Fibroblast of skin of right quadriceps (primary cell): ENCODE measurements at places on chromosomes 2 and 18.

DNA sequence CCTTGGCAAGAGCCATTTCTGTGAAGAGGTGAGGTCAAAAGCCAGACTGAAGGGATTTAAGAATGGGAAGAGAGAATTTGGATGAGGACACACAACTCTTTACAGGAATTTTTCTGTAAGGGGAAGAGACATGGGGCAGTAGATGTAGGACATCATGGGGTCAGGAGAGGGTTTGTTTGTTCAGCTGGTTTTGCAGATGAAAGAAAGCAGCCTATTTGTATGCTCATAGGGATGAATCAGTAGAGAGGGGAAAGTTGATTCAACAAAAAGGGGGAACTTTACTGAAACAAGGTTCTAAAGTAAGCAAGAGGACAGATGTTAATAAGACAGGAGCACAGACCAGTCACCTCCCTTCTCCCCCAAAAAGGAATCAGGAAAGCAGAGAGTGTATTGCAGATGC is 11.2 kb downstream of the SCG2 start:
- DNase-seq, result peak; percentile 39

GRCh38 chr18:11994336-11994702 is 13.0 kb downstream of the IMPA2 start:
- peak; percentile 35 for DNase-seq

GRCh38 chr2:178449700-178450523 is 1.1 kb downstream of the PRKRA start:
- DNase-seq, result no peak

- peak; percentile 26 for DNase-seq
These were observed 65.7 kb upstream of the FOSL2 start for GRCh38 chr2:28326881-28327505.

DNA sequence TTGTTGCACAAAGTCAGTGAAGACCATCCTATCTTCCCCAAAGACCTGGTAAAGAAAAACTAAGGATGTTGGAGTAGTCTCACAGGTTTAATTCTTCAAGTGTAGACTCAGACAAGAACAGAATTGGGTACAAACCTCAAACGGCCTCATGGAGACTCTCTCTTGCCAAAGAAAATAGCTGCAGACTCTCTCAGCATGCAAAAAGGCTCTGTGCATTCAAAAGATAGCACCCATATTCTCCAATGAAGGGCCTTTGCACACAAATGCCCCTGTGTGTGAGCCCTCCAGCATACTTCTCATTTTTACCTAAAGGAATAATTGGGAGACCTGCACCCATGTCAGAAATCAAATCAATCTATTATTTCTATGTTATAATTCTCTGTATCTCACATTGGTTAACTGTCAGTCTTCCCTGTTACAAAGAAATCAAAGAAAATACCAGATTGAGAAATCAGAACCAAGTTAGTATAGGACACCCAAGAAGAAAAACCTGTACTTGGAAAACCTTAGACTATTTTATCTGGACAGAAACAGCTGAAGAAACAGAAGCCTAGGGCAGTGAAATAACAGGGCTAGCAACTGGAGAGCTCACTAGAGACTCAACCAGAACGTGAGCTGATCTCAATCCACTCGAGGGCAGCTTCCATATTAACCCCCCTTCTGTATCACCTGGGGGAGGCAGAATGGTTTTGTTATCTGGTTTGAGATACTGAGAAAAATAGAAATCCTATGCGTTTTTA is 134.7 kb upstream of the DNAJC10 start:
- DNase-seq, result no peak

DNA sequence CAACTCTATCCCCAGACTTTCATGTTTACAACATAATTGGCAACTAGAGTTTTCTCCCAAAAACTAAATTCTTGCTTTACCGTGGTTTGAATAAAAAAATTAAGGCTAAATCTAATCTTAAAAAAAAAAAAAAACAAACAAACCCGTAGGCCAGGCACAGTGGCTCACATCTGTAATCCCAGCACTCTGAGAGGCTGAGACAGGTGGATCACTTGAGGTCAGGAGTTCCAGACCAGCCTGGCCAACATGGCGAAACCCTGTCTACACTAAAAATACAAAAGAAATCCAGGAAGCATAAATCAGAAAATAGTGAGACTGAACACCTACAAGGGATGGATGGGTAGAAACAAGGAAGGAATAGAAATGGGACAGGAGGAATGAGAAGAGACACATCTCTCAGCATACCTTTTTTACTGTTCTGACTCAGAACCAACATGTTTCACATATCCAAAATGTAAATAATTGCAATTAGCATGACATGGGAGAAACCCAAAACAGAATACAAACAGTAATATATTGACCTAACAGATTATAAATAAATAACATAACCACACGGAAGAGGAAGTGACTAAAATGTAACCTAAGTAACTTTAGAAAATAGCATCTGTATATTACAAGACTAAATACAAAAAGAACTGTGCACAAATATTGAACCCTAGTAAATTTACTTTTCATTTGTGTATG is 17.5 kb downstream of the MGAT4A start:
- DNase-seq, result no peak

DNA sequence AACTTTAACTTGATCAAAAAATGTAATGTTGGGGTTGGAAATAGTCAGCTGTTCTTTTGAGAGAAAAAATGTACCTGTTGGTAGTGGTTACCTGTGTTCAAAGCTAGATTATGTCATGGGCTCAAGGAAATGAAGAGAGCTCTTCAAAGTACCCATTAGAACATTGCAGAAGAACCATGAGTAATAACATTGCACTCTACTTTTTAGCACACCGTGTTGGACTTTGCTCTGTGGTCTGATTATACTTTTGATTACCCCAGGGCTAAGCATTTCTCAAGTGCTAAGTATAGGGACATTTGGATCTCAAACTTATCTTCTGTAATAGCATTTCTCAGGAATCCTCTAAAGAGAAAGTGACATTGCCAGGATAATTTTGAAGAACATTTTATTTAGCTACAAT is 1122.8 kb upstream of the CELF4 start:
- no peak for DNase-seq

DNA sequence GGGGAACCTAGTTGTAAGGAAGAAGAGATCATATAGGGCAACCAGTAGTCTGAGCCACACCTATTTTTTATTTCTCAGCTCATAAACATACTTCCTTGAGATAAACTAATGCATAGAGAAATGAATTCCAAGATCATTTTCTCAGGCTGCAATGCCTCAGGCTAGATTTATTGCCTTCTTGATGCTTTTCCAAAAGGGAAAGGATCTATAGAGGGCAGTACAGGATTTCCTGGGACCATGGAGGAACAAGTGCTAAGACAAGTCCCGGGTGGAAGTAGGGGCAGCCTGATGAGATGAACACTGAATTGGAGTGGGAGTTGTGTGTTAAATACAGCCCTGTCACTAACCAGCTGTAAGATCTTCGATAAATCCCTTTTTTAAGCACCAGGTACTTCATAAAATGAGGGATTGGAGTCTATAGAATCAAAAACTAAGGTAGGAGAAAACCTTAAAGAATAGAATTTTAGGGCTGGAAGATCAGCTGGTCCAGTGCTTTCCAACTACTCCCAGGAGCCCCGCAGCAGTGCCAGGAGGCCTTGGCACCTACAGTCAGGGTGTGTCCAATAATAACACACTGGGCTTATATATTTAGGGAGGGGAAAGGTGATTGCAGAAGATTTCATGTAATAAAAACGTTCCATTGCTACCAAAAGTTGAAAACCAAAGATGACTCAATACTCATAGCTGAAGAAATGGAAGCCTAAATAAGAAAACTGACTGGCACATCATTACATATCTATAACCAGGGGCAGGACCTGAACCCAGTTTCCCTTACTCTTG is 58.1 kb downstream of the SERTAD2 start:
- peak; percentile 50 for DNase-seq

DNA sequence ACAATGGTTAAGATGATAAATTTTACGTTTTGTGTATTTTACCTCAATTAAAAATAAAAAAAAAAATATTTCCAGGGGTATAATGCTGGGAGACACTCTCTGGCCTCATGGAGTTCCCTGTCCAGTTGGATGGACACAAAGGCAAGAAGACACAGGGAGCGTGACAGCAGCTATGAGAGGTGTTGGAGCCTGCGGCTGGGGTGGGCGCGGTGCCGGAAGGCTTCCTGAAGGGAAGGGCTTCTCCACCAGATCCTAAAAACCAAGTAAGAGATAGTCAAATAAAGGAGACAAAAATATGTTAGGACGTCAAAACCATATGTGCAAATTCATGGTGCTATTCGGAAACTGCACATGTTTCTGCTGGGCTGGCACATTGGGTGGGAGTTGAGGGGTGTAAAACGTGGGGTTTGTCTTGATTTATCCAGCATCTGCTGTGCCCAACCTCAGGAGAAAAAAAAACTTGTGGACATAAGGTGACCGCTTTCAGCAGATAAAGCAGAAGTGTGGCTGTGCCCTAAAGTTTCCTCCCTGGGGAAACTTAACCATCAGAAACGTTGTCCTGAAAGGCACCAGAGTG is 467.6 kb downstream of the RNF144A start:
- DNase-seq, result no peak

GRCh38 chr2:85951351-85952067 is 62.7 kb upstream of the ST3GAL5 start:
- DNase-seq, result no peak

DNA sequence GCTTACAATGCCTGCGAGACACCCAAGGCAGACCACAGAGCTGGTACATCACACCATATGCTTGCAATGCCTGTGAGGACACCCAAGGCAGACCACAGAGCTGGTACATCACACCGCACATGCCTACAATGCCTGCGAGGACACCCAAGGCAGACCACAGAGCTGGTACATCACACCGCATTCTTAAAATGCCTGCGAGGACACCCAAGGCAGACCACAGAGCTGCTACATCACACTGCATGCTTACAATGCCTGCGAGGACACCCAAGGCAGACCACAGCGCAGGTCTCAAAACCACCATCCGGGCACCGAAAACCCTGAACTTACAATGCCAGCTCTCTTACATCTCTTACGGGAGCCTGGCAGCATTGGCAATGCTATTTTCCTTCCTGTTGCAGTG is 799.6 kb downstream of the GALR1 start:
- DNase-seq, result no peak

- no peak for DNase-seq
These were observed 380.9 kb upstream of the GYPC start for GRCh38 chr2:126275098-126275497.

- no peak for DNase-seq
These were observed 109.8 kb upstream of the LMAN1 start for GRCh38 chr18:59468821-59469220.

DNA sequence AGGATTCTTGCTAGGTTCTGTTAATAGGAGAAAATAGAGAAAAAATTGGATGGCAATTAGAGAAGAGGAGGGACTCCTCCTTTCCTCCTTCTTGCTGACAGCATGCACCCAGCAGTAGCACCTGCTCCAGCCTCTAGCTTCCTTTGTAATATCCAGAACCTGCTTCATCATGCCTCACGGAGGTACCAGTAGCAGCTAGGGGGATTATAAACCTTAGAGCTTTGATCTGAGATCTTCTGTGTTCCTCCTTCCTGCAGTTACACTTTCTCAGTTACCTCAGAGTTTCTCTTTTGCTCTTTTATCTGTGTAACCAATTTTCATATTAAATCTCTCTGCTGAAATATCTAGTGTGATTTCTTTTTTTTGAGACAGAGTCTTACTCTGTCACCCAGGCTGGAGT is 16.6 kb downstream of the DPP4 start:
- no peak for DNase-seq

GRCh38 chr2:127193164-127193966 is 26.7 kb downstream of the CYP27C1 start:
- no peak for DNase-seq

DNA sequence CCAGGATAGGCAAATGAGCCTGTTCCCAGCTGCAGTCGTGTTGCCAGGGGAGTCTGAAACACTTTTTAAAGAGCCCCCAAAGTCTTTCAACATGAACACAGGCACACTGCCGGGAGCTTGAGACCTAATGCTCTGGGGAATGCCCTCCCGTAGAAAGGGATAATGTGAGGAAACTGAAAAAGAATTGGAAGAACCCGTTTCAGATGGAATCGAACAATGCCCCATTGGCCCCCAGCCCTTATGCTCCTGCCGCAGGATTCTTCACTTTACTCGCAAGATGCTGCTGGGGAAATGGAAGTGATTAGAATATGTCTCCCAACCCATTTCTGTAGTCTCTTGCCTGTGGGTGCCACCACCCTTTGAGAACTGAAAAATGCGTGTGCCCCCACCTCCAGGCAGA is 136.3 kb upstream of the GATA6 start:
- no peak for DNase-seq

DNA sequence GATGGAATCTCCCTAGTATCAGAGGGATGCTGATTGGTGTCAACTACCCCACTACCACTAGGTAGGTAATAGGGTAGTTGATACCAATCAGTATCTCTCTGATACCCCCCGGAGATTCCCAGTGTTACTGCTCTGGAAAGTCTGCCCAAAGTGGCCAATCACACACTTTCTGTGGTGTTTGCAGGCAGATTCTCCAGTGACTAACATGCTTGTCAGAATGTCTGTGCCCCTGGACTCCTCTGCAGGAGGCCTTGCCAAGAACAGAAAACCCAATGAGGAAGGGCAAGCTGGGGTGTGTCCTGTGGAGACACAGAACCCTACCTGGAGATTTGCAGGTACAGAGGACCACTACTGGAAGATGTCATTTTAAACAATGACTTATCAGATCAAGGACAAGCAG is 135.1 kb downstream of the RIT2 start:
- DNase-seq, result no peak

- no peak for DNase-seq
These were observed 30.5 kb downstream of the DNMT3A start for GRCh38 chr2:25310965-25311864.

DNA sequence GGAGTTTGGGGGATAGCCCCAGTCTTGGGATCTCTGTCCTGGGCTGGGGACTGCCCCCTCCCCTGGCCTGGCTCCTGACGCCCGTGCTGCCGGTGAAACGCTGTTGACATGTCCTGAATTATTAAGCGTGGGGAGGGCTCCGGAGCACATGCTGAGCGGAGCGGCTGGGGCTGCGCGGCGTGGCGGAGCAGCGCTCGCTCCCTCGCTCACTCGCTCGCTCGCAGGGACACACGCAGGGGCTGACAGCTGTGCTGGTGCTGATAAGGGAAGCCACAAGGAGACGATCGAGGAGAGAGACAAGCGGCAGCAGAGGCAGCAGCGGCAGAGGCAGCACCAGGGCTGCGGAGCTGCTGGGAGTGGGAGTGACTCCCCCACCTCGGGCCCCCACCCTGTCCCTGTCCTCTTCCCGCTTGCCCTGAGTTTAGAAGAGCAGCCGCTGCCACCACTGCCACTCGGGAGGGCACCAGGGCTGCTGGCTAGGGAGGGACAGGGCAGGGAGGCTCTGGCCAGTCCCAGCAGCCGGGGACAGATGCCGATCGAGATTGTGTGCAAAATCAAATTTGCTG is at the start of gene ASIC4:
Gene ASIC4 (plus strand): TSS at position 287 of the 566 bp plus-strand sequence. CDS start 243 bp downstream, at position 530.
- DNase-seq, result no peak

DNA sequence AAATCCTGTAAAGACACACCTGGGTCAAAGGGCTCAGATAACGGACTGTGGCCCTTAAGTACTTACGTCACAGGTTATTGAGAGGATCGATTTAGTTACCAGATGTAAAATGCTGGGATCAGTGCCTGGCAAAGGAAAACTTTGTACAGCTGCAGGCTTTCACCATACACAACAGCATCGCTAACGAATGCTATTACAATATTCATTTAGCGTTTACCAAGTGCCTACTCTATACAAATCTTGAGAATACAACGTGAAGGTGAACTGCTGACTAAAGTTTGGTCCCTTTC is 619 bp upstream of the MSH6 start:
- no peak for DNase-seq
